A549 treated with CORT108297 at 1 μM for 4 hours (cell line): ENCODE measurements at places on chromosomes 11 and 22. TPM values are rescaled to one million over a fixed set of nuclear protein-coding genes. Genes with fewer than 3 reads are reported as not detected.

UVRAG gene
- 8.3 to 11.0 TPM (median 9.9 TPM) in 5 replicates for total RNA-seq

MPPED1 gene
- 0.07 TPM in 1 of 5 replicates, not detected in the others for total RNA-seq

DEUP1 gene
- total RNA-seq = not detected in 5 replicates

GRM5 gene
- 0.01 TPM in 2 of 5 replicates, not detected in the others for total RNA-seq

CARD16 gene
- 0.23 to 0.37 TPM in 2 of 5 replicates, not detected in the others for total RNA-seq

OR10A2 gene
- not detected in 5 replicates for total RNA-seq
